ENCODE measurements at places on chromosomes 5 and 9.

DNA sequence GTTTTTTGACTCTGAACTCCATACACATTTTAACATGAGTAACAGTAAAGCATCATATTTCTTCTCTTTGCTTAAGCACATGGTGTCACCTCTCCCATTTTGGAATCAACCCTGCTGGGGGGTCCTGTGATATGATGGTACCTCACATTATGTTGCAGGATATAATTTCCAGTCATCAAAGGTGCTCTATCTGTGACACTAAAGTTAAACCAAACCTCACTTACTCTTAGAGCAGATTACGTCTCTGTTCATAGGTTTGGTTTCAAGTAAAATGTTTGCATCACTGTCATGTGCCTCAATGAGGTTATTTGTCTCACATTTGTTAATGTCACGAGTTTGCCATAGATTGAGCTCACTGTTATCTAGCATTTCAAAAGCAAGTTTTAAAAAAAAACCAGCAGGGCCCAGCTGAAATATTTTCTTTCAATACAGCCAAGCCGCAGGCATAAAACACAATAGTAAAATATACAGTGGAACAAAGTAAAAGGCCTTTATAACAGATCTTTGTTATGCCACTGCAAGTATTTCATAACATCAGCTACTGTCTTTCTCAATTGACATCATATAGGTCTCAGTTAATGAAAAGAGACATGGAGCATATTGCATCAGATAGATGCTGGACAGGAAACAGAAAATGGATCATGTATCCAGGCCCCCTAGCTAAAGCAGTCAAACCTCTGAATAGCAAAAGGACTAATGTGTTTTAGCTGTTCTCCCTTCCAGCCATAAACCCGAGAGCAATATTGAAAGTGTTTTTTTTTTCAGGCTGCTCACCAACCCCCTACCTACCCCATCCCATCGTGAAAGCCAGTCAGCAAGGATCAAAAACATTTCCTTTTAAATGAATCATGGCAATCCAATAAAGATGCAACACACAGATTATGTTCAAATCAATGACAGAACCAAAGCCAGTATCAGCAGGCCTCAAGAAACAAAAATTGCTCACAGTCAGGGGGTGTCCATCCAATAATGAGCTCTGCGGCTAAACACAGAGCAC is 182.1 kb upstream of the ITGA1 start:
- no peak overlapping the region for H3K27ac ChIP-seq
- H3K4me1 ChIP-seq: no peaks in the 10 kb centered on the region
- H3K36me3 ChIP-seq: no peaks in the 10 kb centered on the region
- H3K4me3 ChIP-seq: no peak overlapping the region
- DNase-seq: no peak
- no peaks in the 10 kb centered on the region for H3K27me3 ChIP-seq

DNA sequence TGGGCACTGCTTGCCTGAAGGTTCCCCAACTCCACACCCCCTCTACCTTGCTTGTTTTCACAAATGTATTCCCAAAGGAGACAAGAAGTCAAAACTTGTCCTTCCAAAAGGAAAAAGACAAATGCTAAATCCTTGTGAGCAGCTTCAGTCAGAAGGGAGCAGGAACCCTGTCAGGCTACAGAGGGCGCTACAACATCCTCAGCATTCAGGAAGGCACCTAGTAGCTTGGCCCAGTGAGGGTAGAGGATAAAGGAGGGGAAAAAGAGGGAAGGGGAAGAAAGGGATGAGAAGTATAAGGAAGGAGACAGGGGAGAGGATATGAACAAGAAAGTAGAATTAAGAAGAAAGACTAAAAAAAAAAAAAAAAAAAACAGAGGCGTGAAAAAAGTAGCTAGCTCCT is 97.5 kb downstream of the MLLT3 start:
- DNase-seq: no peak
- no peaks in the 10 kb centered on the region for H3K36me3 ChIP-seq
- H3K4me1 ChIP-seq: no peaks in the 10 kb centered on the region
- H3K27me3 ChIP-seq: no peaks in the 10 kb centered on the region
- H3K27ac ChIP-seq: no peak overlapping the region

GRCh38 chr9:137973829-137974416 is 96.3 kb downstream of the CACNA1B start:
- H3K4me3 ChIP-seq: no peak overlapping the region
- H3K27me3 ChIP-seq: no peaks in the 10 kb centered on the region
- no peaks in the 10 kb centered on the region for H3K36me3 ChIP-seq

DNA sequence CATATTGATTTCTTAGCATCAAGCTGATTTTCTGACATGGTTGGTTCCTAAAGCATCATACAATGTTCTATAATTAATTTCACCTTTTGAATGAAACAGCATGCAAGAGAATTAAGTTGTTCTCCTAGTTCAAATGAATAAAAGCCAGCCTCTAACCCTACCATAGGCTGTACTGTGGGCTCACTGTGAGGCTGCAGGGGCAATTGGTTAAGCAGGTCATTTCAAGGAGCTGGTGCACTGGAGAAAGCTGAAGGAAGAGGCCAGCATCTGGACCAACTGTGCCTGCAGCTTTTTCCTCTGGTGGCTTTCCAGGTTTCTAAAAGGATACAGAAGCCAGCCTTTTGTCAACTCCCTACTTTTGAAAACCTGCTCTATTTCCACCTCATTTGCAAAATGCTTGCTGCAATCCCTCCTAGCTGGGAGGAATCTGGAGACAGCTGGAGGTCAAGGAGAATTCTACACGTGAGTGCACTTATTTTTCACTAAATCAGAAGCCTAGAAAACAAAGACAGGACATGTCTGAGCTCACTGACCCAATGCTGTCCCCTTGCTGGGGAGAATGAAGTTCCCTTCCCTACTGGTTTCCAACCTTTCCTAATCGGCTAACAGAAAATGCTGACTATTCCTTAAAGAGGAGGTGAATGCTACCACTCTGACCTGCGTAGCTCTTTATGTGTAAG is 158.9 kb downstream of the APBA1 start:
- H3K36me3 ChIP-seq: no peaks in the 10 kb centered on the region
- no peaks in the 10 kb centered on the region for H3K4me1 ChIP-seq
- H3K4me3 ChIP-seq: no peak overlapping the region
- H3K27ac ChIP-seq: no peak overlapping the region
- DNase-seq: no peak

DNA sequence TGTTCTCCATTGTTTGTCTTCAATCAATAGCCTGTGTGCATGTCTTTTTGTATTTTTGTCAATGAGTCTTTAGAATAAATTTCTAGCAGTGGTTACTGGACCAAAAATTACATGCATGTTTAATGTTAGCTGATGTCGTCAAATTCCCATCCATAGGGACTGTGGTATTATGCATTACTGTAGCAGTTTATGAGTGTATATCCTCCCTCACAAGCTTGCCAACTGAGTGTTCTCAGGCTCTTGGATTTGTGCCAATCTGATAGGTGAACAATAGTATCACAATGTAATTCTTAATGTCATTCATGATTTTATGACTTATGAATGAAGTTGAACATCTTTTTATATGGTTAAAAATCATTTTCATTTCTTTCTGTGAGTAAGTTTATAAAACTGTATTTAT is 13.0 kb downstream of the SNX24 start:
- no peaks in the 10 kb centered on the region for H3K27me3 ChIP-seq
- H3K27ac ChIP-seq: no peak overlapping the region
- H3K4me1 ChIP-seq: no peaks in the 10 kb centered on the region
- DNase-seq: no peak
- no peak overlapping the region for H3K4me3 ChIP-seq

- no peaks in the 10 kb centered on the region for H3K36me3 ChIP-seq
- no peak overlapping the region for H3K27ac ChIP-seq
- no peak for DNase-seq
- no peaks in the 10 kb centered on the region for H3K27me3 ChIP-seq
These were observed 381.6 kb upstream of the C9orf72 start for GRCh38 chr9:27954858-27955257.

DNA sequence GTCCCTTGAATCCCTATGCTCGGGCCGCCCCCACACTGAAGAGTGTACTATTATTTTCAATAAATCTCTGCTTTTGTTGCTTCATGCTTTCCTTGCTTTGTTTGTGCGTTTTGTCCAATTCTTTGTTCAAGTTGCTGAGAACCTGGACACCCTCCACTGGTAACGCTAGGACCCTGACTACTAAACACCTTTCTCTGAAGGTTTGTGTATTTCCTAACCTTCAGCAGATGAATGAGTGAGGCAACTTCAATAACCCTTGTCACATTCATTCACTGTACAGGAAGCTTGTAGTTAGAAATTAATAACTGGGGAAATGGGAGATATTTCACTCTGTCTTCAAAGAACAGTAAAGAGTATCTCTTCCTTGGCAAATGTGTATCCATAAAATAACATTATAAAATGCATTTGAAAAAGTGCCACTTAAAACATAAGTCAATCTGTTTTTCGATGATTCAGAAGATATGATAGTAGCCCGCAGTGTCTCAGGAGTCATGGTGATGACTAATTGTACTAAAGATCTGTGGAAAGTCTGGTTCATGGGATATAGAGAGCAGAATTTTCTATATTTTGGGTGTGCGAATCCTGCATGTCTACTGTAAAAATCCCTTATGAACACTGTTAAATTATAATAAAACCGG is 43.2 kb upstream of the ANKH start:
- H3K27ac ChIP-seq: no peak overlapping the region
- no peaks in the 10 kb centered on the region for H3K36me3 ChIP-seq
- no peak for DNase-seq
- no peaks in the 10 kb centered on the region for H3K27me3 ChIP-seq
- H3K4me3 ChIP-seq: no peak overlapping the region
- no peaks in the 10 kb centered on the region for H3K4me1 ChIP-seq

- no peak overlapping the region for H3K4me3 ChIP-seq
- H3K27ac ChIP-seq: no peak overlapping the region
- no peaks in the 10 kb centered on the region for H3K4me1 ChIP-seq
- H3K36me3 ChIP-seq: no peaks in the 10 kb centered on the region
These were observed 147.4 kb upstream of the GLRA1 start for GRCh38 chr5:152072091-152072490.

- no peaks in the 10 kb centered on the region for H3K4me1 ChIP-seq
- no peak overlapping the region for H3K27ac ChIP-seq
- no peaks in the 10 kb centered on the region for H3K27me3 ChIP-seq
- no peak overlapping the region for H3K4me3 ChIP-seq
- no peaks in the 10 kb centered on the region for H3K36me3 ChIP-seq
- peak; percentile 63 for DNase-seq
These were observed 6.9 kb upstream of the NDUFB6 start for GRCh38 chr9:32579706-32580331.

Data from adrenal gland (tissue), 19 donors.